ENCODE measurements at places on chromosomes 1 and 21.

DNA sequence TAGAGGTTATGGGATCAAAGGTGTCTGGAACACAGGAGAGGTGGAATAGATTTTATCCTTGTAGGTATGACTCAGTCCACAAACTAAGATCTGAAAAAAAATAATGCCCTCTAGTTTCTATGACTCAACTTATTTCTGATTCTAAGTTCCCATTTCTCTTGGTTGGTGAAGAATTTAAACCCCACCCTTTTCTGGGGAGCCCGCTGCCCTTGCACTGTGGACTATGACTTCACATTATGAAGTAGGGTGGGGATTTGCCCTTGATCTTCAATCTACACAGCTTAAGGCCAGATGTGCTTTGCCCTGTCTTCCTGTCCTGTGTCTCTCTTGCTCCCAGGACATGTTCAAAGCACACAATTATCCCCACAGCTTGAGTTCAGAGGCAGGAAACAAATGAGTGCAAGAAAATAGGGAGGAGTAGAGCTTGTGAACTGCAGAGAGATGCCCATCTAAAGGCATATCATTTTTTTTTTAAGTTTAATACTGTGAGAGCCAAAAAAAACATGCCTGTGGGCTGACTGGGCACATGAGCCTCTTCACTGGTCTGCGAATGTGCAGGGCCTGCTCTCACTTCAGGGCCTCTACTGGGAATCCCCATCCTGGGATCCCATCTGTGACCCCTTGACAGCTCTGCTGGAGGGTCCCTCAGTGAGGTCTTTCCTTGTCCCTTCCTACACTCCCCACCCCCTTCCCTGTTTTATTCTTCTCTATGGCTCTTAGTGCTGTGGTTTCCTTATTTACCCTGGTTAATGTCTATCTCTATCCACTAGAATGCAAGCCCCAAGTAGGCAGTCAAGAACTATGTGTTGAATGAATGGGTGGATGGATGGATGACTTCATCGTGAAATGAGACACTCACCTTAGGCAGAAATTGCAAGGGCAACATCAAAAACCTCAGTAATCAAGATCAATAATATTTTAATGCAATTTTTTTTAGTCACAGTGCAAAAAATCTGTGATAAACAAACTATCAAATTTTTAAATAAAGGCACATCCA, 61.5 kb downstream of the CD58 start:
- DNase-seq, result peak; percentile 3

DNA sequence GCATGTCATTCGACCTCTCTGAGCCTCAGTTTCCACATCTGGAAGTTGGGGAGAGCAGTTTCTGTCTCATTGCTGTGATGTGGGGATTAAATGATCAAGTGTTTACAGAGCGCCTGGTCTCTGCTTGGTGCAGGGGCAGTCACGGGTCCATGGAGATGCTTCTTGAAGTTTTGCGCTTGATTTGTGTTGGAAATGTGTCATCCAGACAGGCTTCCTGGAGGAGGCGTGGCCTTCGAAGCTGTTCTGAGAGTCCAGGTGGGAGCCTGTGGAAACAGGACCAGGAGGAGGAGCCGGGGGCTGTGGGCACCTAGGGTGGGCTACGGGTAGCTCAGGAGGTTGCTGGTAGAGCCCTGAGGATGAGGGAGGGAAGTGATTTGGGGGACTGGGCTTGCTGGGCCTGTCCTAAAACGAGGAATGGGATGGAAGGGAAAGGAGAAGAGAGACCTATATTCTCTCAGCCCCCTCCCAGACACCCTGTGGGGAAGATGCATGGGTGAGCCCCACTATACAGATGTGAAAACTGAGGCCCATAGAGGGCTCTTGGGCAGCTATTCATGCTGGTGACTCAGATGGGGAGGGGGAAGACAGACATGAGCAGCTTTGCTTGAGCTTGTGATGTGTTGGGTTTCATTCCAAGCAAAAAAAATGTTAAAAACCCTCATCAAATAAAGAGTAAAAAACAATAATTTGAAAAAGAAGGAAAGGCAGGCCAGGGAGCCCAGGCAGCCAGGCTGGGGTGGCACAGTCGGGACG, 107.2 kb upstream of the WNT4 start:
- no peak for DNase-seq

- no peak for DNase-seq
Observed at GRCh38 chr1:194355488-194356106, 1169.2 kb upstream of the B3GALT2 start.

GRCh38 chr21:31162827-31163226, 124.6 kb upstream of the KRTAP19-8 start:
- DNase-seq, result no peak

- DNase-seq, result no peak
Observed at GRCh38 chr1:11134251-11134897, 34.7 kb upstream of the EXOSC10 start.

DNA sequence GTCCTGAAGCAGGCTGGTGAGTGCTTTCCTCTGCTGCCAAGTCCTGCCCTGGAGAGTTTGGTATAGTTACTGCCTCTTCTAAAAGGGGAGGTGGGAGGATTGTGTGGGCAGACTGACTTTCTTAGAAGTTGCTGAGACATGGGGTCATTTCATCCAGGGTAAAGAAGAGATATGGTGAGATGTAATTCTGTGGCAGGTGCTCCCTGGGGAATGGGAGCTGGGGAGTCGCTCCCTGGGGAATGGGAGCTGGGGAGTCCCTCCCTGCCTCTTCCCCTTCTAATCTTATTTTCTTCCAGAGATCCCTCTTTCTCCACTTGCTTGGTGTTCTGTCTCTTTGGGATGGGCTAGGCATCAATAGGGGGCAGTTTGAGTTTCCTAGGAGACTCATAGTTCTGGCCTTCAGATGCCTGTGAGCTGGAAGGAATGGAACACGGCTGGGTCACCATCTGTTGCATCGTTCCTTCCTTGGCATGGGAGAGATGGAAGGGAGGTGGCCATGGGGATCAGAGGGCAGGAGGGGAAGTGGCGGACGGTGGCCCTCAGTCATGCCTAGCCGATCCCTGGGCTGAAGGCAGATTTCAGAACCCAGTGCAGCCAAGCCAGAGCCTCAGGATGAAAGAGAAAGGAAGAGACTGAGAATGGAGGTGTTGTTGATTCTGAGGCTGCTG, 59.0 kb downstream of the NFASC start:
- DNase-seq, result no peak

DNA sequence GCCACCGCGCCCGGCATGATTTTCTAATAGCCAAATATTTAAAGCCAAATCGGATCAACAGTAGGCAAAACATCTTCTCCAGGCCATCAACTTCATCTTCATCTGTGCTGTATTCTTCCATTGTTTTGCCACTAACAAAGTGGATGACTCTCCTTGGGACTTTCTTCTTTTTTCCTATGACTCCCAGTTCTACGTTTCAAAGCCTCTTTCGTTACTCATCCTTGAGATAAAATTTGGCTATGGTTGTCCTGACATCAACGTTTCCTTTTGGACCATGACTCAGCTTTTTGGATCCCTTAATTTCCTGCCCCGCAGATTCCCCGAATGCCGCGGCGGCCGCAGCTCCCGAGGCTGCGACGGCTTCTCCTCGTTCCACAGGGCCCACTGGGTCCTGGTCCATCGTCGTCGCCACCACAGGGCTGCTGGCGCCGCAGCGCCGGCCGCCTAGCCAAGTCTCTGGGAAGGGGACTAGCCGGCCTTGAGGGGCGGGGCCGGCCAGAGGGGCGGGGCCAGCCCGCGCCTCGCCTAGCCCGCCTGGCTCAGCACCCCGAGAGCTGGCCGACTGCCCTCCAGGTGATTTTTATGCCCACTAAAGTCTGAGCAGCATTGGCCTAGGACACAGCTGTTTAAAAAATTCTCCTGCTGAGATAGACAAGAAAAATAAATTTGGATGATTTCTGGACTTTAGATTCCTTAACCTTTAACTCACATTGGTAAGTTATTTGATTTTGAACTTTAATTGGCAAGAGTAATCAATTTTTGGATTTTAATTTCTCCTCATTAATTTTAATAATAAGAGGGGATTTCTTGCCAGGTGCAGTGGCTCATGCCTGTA, 93.9 kb downstream of the ADCY10 start:
- DNase-seq, result peak; percentile 86

- no peak for DNase-seq
Observed at GRCh38 chr1:67948151-67949080, 102.0 kb downstream of the DIRAS3 start.

DNA sequence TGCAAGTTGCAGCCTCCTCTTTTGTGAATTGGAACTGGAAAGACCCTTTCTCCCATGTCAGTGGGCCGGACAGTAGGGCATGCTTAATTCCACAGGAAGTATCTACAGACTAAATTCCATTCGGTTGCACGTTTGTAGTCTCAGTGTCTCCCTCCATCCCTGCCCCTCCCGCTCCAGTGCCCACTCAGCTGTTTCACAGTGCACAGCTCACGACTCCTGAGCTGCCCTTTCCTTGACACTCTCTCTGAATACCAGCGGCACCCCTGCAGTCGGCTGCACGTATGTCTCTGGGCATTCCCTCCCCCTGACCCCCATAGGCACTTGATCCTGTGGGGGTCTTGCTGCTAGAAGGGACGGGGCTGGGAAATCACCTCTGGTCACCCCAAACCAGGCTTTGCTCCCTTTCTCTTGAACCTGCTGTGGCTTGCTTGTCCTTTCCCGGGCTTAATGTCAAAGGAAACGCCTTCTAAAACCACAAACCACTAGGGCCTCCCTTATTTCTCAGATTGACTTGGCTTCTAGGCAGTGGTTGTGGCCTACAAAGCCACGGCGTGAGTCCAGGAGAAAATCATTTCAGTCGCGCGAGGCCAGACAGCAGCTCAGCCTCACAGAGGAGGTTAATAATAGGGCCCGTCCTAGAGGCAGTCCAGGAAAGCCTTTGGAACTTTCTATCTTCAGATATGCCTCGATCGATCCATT, 365.3 kb upstream of the PROX1 start:
- no peak for DNase-seq

GRCh38 chr1:74699331-74699730, 25.7 kb upstream of the ERICH3 start:
- no peak for DNase-seq

DNA sequence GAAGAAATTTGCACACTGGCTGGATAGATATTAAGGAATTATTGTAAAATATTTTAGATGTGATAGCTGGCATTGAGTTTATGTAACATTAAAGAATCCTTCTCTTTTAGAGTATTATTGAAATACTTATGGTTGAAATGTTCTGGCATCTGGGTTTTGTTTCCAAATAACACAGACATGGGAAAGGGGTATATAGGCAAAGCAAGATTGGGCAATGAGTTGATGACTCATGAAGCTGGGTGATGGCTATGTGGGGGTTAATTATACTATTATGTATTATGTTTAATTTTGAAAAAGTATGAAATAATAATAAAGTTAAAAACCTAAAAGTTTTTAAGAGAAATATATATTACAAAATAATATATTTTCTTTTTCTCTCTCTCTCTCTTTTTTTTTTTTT, 12.5 kb upstream of the PTPN14 start:
- DNase-seq, result no peak

GRCh38 chr1:9249534-9250410, 15.2 kb downstream of the H6PD start:
- DNase-seq, result no peak

DNA sequence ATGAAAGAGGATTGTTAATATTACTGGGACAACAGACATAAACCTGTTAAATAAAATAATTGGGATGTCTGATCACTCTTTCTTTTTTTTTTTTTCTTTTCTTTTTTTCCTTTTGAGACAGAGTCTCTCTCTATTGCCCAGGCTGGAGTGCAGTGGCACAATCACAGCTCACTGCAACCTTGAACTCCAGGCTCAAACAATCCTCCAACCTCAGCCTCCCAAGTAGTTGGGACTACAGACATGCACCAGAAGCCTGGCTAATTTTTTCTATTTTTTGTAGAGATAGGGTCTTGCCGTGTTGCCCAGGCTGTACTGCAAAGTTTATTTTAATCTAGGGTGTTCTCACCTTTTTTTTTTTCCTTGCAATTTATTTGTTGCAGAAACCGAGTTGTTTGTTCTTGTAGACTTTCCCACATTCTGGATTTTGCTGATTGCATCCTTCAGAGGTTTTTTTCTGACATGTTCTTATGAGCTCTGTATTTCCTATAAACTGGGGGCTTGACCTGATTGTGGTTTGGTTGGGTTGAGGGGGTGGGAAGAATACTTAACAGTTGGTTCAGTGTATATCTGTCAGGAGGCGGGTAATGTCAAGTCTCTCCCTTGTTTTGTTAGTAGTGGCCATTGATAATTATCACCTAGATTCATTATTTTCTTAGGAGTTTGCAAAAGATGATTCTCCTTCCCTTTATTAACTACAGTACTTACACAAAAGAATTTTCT, 125.2 kb downstream of the MAST2 start:
- DNase-seq, result no peak

- no peak for DNase-seq
Observed at GRCh38 chr1:43757343-43758053, 50.2 kb downstream of the ST3GAL3 start.

GRCh38 chr1:40389322-40389803, 15.8 kb downstream of the SMAP2 start:
- no peak for DNase-seq

- DNase-seq, result no peak
Observed at GRCh38 chr1:50305808-50306207, 117.4 kb downstream of the DMRTA2 start.

- DNase-seq, result no peak
Observed at GRCh38 chr21:45019076-45019886, 55.1 kb upstream of the ADARB1 start.

DNA sequence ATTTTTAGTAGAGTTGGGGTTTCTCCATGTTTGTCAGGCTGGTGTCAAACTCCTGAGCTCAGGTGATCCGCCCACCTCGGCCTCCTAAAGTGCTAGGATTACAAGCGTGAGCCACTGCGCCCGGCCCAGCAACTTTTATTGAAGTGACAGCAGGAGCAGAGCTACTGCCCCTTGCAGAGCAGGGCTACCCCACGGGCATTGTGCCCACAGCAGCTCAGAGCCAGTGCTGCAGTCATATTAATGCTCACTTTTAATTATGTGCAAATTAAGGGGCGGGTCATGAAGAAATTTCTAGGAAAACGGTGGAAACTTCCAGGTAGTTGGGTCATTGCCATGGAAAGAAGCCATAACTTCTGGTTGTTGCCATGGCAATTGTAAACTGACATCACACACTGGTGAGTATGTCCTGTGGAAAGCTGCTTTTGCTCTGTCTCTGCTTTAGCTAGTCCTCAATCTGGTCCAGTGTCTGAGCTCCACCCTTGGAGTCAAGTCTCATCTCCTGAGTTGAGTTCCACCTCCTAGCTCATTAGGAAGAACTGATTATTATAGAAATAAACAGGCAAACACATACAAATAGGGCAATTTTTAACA, 127.3 kb upstream of the ADGRL4 start:
- no peak for DNase-seq

- no peak for DNase-seq
Observed at GRCh38 chr1:17669866-17670451, 85.2 kb upstream of the ACTL8 start.

GRCh38 chr1:53524428-53525375, 65.5 kb downstream of the DMRTB1 start:
- DNase-seq, result no peak

GRCh38 chr1:67674260-67675011, 10.6 kb upstream of the GADD45A start:
- DNase-seq, result no peak

Measured in SW 1271 (cell line).